Keratinocyte (primary cell): ENCODE measurements at places on chromosomes 5 and 9.

DNA sequence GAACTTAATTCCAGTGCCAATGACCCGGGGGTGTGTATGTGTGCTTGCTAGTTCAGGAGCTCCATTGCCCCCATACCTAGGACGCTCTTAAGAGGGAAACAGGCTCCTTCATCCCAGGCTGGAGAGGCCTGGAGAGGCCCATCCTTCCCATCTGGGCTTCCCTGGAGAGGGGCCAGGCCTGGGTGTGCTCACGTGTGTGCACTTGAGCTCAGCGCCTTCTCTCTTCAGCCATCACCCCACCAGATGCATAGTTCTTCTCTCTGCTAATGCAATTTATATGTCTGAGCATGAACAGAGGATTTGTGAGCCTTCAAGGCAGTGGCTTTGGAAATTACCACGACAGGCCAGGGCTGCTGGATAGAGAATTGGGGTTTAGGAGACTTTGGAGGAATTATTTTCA, 48.6 kb upstream of the SHB start:
- no peak for DNase-seq

DNA sequence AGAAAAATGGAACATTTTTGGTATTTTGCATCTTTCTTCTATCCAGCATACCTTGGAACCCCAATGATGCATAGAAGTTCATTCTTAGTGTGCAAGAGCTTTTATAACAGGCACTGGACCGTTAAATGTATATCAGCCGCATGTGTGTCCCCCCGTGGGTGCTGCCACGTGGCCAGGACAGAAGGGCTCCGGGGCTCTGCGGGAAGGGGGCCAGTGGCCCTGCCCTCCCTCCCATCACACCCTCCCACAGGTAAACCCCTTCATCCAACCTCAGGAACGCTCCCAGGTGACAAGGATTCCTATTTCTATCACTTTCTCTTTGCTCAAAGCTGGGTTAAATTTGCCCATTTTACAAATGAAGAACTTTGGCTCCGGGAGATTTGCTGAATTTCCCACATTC, 393.4 kb upstream of the IRX4 start:
- no peak for DNase-seq

DNA sequence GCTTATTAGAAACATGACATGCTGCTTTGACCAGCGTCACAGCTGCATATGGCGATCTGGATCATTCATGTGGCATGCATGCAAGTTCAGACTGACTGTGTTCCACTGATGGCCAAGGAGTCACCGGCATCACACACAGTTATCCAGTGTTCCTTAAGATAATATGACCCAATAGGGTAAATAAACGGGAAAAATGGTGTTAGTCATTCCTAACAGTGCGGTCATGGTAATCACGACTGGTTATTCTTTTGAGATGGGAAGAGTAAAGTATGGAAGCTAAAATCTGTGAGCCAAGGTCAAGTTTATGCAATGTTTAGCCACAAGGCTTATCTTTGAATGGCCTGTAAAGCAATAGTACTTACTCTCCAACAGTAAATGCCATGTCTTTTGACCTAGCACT, 29.3 kb upstream of the LVRN start:
- no peak for DNase-seq

- DNase-seq: no peak
These were observed 31.1 kb upstream of the ANKRD18A start for GRCh38 chr9:38651400-38652042.

DNA sequence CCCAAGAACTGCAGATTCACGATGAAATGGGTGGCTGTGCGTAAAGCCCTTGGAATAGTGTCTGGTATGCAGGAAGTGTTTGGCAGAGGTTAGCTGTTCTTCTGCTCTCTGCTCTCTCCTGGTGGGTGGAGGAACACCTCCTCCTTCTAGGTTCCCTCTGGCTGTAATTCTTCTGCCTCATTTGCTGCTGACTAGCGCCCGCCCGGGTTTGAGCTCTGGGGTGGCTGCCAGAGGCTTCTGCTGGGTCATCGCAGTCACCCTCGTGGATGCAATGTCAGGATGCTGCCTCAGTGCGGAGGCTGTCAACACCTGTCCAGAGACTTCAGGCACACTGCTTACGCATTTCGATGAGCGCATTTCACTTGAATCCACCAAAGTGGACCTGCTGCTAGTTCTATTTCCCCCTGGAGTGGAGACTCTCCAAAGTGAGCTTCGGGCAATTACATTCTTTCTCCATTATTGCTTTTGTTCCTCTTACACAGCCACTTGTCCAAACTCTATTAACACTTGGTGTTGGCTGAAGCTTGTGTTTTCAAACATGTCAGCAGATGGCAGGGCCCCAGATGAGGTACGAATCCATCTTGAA, 11.7 kb downstream of the DOCK2 start:
- DNase-seq: no peak

- no peak for DNase-seq
These were observed 102.9 kb downstream of the MARCHF3 start for GRCh38 chr5:126927429-126927828.

DNA sequence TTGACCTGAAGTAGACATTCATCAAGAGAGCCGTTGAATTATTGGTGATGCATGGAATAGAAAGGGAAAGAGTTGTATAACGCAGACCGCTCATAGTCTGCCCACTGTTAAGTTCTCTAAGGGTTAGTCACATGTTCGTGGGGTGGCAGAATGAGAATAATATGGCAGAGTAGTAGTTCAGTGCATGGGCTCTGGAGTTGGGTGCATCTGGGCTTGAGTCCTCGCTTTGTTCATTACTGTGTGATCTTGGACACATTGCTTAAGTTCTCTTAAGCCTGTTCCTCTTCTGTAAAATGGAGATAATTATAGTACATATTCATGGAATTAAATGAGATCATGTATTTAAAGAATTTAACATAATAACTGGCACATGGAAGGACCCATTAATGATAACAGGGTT, 23.6 kb downstream of the TNPO1 start:
- no peak for DNase-seq

GRCh38 chr9:73782166-73782565, 630.5 kb downstream of the ANXA1 start:
- no peak for DNase-seq

- DNase-seq: no peak
These were observed 48.3 kb downstream of the SLCO6A1 start for GRCh38 chr5:102450313-102450990.

- no peak for DNase-seq
These were observed 25.3 kb upstream of the ENHO start for GRCh38 chr9:34547960-34548611.

DNA sequence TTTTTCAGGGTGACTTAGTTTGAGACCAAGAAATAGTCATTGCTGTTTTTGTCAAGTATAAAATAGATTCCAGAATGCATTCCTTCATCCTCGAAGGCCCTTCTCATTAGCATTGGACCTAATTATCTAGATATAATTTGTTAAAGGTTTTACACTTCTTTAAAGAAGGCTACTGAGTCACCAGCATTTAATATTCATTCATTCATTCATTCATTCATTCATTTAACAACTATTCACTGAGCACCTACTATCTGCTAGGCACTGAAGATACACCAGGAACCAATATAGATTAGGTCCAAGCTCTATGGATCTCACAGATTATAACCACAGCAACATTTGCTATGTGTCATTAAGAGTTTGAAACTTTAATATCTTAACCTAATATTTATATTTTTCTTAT, 11.1 kb upstream of the REEP5 start:
- no peak for DNase-seq

- DNase-seq: no peak
These were observed 11.4 kb downstream of the PAM start for GRCh38 chr5:102766295-102767090.

- no peak for DNase-seq
These were observed 108.5 kb upstream of the IQGAP2 start for GRCh38 chr5:76294573-76294972.

DNA sequence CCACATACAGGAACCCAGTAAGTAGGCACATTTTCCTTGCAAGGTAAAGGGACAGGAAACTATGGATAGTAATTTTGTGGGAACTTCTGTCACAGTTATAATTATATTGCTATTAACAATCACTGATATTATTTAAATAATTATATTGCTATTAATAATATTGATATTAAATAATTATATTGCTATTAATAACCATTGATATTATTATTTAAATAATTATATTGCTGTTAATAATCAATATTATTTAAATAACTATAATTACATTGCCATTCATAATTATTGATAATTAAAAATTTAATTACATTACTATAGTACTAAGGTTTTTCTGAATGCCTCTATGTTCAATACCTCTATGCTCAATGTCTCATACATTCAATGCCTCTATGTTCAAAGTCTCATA, 385.6 kb upstream of the SGCD start:
- no peak for DNase-seq

DNA sequence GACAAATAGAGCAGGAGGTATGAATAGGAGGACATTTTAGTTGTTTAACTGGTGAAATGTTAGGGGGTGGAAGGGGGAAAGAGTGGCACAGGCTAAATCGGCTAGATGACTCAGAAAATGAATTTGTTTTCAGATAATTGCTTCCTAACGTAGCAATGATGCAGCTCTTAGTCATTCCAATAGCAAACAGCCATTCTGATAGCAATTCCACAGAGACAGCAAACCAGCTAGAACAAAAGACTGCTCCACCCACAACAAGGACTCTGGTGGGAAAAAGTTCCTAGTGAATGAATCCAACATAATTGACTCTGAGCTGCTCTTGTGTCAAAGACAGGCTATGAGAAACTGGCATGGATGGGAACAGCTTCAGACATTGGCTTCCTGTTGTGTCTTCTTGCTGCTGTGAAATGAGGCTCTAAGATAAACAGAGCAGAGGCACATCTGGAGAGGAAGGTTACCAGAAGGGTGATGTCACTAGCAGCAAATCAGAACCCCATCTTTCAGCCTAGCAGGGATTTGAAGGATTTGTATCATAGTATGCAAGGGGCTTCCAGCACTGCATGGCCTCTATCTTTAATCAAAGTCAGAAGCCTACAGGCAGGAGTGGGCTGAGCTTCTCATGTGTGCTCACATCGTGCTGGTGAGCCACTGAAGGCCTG, 28.1 kb upstream of the F2RL1 start:
- DNase-seq: peak; percentile 74

DNA sequence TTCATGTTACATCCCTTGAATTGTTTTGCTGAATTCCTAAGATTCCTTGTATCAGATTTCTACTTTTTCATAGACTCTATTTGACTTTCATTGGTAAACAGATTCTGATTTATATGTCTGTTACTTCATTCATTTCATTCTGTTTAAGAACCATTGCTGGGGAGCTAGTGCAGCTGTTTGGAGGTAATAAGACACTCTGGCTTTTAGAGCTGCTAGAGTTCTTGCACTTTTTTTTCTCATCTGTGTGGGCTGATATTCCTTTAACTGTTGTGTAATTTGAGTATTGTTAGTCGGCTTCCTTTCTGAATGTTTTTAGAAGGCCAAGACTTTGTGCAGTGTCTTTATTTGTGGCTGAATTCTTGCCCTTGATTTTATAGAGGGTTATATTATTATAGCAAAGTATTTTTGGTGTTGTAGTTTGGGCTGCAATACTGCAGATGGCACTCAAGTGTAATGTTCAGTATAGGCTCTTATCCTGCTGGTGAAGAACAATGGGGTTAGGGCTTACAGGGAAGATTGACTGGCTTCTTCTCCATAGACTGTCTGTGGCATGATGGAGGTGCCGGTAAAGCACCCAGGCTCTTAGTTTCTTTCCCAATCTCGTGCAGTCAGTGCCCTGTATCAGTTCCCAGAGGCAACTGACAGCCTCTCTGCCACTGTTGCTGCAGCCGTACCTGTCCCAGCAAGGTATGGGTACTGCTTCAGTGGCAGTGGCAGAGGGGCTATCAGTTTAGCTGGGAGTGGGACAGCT, 162.2 kb downstream of the OXCT1 start:
- no peak for DNase-seq

DNA sequence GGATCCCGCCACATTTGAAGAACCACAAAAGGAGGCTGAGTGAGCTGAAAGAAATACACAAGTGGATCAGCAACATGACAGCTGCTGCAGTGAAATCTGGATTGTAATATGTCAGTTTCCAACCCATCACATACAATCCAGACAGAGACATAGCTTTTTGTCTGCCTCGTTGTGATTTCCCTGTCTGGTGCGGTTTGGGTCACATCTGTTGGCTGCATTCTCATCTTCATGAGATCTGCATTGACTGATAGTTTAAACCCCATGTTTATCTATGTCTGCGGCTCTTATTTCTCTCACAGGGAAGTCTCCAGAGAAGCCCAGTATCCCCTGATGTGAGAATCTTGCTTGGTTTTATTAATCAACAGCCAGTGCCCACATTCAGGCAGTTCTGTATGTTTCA, 403.1 kb upstream of the ZNF608 start:
- DNase-seq: no peak

DNA sequence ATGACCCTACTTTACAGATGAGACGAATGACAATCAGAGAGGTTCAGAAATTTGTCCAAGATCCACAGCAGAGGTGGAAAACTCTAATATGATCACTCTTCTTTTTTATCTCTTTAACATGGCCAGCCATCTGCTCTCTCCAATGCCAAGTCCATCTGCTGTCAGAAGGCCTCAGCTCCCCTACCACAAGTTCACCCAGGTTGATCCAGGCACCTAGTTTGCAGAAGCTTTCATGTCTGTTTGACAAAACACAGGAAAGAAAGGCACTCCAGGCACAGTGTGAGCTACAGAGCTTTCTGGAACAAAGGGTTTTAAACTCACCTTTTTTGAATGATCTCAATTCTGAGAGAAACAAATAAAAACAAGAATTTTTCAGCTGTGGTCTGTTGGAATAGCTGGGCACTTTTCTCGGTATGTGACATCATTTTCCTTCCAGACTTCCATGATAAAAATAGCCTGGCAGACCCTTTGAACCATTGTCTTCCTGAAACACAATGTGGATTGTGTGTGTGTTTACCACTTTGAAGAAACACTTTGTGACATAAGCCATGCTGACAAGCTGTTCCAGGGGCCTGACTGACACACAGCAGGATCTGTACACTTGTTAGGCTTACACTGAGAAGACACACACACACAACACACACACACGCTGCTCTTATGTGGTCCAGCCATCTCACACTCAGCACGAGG, 214.3 kb downstream of the AGTPBP1 start:
- no peak for DNase-seq

GRCh38 chr5:178114325-178115135, 1.2 kb downstream of the N4BP3 start:
- DNase-seq: no peak

DNA sequence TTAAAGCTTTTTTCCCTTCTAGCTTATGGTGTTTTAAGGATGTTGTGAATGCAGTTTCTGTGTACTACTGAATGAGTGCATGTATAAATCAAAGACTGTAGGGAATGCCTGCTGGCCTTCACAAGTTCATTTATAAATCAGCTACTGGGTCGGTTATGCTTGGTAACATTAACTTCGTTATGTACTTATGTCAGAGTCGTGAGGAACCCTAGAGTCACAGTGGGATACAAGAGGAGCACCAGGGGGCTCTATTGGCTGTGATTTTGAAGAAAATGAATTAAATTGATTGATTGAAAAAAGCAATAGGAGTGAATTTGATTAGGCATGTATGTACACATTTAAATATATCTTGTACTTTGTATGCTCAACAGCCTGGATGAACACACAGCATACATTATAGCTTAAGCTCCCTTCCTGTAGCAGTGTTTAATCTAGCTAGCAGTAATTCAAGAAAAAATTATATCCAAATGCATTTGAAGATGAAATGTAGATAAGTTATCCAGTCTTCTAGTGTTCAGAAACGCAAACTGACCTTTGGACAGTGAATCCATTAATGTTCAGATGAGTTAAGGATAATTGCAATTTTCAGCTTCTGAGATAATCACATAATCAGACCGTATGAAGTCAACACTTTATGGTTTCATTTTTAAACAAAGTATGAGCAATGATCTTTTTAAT, 204.2 kb downstream of the KDM4C start:
- DNase-seq: no peak
